Activated CD8-positive, alpha-beta memory T cell treated with anti-CD3 and anti-CD28 coated beads, Interleukin-2, amount 10 ng/mL, durations not matched to agents 7 days and 5 days (primary cell): ENCODE measurements at places on chromosomes 5 and 9. TPM values are rescaled to one million over a fixed set of nuclear protein-coding genes. Genes with fewer than 3 reads are reported as not detected.

DNA sequence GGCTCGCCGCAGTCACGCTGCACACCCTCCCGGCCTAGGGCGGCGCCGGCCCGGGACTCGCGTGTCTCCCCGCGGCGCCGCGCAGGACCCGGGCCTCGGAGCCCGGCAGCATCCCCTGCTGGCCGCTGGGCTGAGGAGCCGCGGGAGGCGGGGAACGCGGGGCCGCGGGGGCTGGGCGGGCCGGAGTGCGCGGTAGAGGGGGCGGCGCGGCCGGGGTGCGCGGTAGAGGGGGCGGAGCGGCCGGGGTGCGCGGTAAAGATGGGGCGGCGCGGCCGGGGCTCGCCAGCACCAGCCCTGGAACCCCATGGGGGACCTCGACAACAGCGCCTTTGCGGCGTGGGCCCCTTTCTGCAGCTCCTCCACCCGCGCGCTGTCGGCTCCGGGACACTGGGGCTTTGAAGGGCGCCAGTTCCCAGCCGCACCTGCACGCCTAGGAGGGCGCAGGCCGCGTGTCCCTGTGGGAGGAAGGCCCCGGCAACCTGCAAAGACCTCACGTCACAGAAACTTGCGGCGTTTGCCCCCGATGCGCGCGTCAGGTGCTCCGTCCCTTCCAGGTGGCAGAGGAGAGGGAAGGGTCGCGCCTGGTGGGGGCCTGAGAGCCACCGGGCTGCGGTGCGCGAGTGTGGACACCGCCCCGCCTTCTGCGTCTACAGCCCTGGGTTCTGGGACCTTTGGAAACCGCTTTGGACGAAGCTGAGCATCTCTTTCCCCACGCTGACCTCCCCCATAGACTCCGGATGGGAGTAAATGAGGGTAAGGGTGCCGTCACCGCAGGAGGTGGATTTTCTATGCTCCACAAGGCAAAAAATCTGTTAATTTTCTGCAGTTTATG lies 49.6 kb downstream of the NSUN2 start:
- no peak overlapping the region for H3K27ac ChIP-seq
- peaks cover 6% of the 10 kb centered on the region for H3K4me1 ChIP-seq
- peaks cover 62% of the 10 kb centered on the region for H3K27me3 ChIP-seq
- no peak overlapping the region for H3K4me3 ChIP-seq
- H3K36me3 ChIP-seq: no peaks in the 10 kb centered on the region

DNA sequence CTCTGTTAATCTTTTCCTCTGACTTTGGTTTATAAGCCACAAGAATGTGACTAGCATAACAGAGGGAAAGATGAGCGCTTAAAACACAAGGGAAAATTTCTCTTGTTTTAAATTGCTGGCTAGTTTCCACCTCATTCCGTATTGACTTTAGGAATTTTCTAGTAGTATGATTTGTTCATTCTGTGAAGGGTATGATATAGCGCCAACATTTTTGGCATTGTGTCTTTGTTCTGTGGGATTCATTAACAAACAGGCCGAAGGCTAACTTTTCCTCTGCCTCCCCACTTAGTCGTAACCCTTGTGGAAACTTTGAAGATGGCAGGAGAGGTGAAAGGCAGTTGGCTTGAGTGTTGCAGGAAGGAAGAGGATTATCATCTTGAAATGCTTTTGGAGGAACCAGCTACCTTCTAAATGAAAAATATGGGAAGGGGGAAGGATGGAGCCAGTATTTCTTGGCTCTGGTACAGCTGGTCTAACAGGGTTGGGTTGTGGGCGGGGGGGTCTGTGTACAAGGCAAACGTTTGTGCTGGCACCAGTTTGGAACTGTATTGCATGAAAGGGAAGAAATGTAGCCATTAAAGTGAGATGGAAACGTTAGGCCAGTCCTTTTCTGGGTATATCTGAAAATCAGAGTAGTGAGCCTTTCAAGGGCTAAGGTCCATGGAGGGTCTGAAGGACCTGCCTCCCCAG lies 21.5 kb upstream of the DMRT2 start:
- H3K36me3 ChIP-seq: no peaks in the 10 kb centered on the region
- DNase-seq: no peak
- H3K4me3 ChIP-seq: no peak overlapping the region
- H3K4me1 ChIP-seq: no peaks in the 10 kb centered on the region
- H3K27ac ChIP-seq: no peak overlapping the region

DNA sequence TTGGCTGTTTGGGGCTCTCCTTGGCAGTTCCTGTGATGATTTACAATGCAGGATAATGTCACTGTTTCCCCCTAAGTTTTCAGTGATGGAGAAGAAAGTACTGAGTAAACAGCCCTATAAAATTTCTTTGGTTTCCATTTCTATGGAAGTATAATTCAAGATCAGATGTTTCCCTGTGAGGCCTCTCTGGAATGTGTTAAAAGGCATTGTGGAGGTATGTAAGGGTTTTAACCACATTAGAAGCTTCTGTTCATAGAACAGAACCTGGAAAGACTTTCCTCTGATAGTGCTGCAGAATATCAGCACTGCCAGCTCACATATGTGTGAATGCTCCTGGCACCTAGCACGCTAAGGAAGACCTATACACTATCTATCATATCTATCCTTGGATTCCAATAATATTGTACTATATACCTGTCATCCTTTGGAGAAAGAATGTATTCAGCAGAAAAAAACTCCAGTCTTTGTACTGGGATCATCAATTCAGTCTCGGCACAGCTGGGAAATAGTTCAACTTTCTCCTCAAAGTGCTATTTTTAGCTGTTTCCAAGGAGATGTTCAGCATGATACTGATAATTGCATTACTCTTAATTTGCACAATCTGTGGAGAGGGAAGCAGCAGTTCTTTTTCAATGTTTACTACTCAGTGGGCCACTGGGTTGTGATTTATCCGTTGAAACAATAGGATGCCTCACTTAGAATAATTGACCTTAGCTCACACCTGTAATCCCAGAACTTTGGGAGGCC lies 21.9 kb downstream of the TTC1 start:
- H3K4me3 ChIP-seq: no peak overlapping the region
- peaks cover 32% of the 10 kb centered on the region for H3K36me3 ChIP-seq
- peaks cover 22% of the 10 kb centered on the region for H3K4me1 ChIP-seq

- H3K4me1 ChIP-seq: peaks cover 40% of the 10 kb centered on the region
- H3K36me3 ChIP-seq: peaks cover 14% of the 10 kb centered on the region
- no peak overlapping the region for H3K4me3 ChIP-seq
- no peak for DNase-seq
- H3K27ac ChIP-seq: no peak overlapping the region
Observed at GRCh38 chr9:22098643-22099332, 89.7 kb upstream of the CDKN2B start.

DNA sequence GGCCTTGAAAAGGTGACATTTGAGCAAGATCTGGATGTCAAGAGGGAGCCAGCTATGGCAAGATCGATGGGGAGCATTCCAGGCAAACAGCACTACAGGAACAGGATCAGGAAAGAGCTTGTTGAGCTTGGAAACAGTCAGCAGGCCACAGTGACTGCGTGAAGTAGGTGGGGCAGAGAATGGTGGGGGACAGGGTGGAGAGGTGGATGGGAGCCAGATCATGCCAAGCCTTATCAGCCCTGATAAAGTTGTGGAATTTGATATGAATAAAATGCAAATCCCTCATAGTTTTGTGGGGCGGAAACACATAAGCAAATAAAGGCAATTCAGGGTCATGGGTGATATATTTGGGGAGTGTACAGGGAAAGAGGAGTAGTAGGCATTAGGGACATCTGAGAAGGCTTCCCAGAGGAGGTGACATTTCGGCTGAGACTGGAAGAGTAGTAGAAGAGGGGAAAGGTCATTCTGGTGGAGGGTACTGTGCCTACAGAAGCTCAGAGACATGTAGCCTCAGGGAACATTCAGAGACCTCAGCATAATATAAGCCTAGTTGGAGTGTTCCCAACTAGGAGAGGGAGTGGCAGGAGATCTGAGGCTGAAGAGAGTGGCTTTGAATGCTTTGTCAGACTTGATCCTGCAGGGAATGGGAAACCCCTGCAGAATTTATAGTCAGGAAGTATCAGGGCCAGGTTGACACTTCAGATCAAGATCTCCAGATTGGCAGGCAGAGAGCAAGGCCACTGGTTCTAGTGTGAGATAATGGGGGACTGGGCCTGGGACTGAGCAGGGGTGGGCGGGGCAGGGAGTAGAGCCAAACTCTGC lies 9.7 kb upstream of the CYSTM1 start:
- H3K27me3 ChIP-seq: no peaks in the 10 kb centered on the region
- no peak overlapping the region for H3K4me3 ChIP-seq
- peaks cover 5% of the 10 kb centered on the region for H3K4me1 ChIP-seq
- H3K36me3 ChIP-seq: no peaks in the 10 kb centered on the region
- no peak overlapping the region for H3K27ac ChIP-seq
- no peak for DNase-seq

DNA sequence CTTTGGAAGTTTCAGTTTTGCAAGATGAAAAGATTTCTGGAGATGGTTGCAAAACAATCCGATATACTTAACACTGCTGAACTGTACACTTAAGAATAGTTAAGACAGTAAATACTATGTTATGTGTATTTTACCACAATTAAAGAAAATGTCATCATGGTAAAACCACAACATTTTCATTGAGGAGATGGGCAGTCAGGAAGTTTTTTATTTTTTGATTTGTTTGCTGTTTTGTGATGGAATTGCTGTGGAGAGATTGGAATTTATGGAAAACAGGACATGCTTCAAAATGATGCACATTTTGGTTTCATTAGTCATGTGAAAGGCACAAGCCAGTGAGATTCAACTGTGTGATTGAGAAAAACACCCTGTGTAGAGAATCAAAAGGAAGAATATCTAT lies 90.5 kb upstream of the AGXT2 start:
- no peaks in the 10 kb centered on the region for H3K4me1 ChIP-seq
- H3K36me3 ChIP-seq: no peaks in the 10 kb centered on the region
- peaks cover 17% of the 10 kb centered on the region for H3K27me3 ChIP-seq
- DNase-seq: no peak

DNA sequence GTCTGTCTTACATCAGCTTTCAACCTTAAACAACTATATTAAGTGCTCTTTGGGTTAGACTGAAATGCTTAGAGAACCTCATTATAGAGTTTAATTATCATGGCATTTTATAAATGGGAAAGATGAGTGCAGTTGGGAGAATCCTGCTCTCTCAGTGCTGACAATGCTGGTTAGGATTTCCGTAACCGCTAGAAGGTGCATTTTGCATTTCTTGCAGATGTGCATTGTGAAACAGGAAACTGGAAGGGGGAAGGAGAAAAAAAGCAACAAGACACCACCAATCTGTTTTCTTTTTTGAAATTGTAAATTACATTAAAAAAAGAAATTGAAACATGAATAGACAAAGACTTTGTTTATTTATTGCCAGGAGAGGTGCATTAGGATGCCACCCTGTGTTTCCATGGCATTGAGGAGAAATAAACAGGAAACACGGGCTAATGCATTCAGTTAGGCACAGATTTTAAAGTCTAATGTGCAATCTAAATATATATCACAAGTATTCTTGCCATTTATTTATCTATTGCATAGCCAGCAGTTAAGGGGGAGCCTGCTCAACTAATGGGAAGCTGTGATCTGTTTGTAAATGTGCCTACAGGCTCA lies 478.9 kb downstream of the PSAT1 start:
- DNase-seq: no peak
- no peaks in the 10 kb centered on the region for H3K4me1 ChIP-seq
- H3K27ac ChIP-seq: no peak overlapping the region
- no peaks in the 10 kb centered on the region for H3K36me3 ChIP-seq
- no peak overlapping the region for H3K4me3 ChIP-seq

The ADAMTS13 gene
- total RNA-seq: 2.7 TPM

The PCDHGA3 gene
- not detected for total RNA-seq

The SLC34A3 gene
- total RNA-seq: not detected
